Mammary epithelial cell (primary cell): ENCODE measurements at places on chromosomes 1 and 21.

GRCh38 chr1:186987065-186987464, 158.3 kb downstream of the PLA2G4A start:
- DNase-seq, result no peak

DNA sequence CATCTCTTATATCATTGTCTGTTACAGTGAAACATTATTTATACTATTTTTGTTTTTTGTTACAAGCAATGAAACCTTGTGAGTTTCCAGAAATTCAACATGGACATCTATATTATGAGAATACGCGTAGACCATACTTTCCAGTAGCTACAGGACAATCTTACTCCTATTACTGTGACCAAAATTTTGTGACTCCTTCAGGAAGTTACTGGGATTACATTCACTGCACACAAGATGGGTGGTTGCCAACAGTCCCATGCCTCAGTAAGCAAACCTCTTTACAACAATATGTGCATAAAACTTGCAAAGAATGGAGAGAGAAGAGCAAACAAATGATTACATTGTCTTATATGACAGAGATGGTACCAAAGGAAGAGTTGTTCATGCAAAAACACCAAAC, 22.4 kb downstream of the CFHR4 start:
- no peak for DNase-seq

DNA sequence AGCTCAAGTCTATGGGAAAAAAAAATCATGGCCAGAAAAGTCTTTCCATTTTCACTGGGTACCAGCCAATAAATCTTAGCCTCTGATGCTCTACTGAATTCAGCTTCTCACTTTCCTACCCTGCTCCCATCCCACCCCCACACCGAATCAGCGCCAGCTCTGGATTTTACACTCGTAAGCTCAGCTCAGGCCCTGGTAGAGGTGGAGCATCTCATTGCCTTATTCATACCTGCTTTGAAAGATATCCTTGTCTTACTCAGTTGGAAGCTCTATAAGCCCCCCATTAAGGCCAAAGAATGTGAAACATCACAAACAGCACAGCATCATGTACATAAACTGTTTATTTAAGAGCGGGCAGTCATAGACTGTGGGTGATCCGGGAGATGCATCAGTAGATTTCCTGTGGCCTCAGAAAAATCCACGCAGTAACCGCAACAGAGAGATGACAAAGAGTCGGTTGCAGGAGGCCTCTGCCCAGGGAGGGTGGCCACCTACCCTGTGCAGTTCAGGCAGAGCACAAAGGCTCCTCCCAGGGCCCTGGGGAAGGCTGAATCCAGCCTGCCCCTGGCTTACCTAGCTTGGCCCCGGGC, 36.4 kb upstream of the ETS2 start:
- no peak for DNase-seq

GRCh38 chr1:67213164-67213563, 46.9 kb downstream of the IL23R start:
- no peak for DNase-seq

DNA sequence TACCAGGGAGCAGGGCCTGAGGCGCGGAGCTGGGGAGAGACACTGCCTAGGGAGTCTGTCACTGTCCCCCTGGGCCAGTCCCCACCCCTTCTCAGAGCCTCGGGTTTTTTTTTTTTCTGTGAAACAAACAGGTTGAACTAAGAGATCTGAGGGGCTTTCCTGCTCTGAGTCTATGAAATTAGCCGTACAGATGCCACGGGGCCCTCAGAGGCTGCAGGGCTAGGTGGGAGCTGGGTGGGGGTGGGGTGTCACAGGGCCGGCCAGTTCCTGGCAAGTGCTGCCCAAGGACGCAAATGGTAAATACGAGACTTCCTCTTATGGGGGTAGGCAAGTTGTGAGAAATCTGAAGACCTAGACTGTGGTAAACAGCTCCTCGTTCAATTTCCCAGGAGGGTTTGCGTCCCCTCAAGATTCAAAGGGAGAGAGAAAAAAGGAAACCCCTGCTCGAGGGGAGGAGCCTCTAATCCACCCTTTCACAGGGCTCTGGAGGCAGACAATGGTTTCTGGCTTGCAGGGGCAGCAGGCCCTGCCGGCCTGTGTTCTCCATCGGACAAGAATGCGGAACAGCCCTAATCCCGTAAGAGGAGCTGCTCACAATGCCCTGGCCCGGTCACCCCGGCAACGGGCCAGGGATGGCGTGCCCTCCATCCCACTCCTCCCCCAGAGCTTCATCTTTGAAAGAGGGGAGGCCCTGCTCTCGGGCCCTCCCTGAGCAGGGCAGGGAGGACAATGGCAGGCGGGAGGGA, 7.8 kb downstream of the NUAK2 start:
- no peak for DNase-seq

GRCh38 chr1:167880580-167881021, 33.3 kb downstream of the ADCY10 start:
- DNase-seq, result no peak

GRCh38 chr1:241608379-241609033, 31.7 kb downstream of the CHML start:
- DNase-seq, result peak; percentile 96

- DNase-seq, result no peak
These were observed 61.3 kb upstream of the GPR153 start for GRCh38 chr1:6322161-6322560.

DNA sequence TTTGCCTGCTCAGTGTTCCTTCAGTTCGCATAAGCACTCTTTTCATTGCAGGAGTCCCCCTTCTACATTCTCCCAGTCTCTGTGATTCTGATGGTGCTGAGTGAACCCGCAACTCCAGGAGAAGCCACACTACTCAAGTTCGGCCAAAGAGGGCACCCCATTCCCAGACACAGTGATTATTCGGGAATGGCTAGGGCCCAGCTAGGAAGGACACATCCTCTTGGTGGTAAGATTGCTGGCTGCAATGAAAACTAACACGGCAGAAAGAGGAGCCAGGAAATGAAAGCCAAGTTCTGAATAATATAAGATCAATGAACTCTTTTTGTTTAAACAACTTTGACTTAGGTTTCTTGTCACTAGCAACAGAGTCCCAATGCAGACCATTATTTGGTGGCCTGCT, 14.9 kb downstream of the CREG1 start:
- no peak for DNase-seq

- DNase-seq, result no peak
These were observed 21.8 kb upstream of the PLEKHO1 start for GRCh38 chr1:150127868-150128267.

DNA sequence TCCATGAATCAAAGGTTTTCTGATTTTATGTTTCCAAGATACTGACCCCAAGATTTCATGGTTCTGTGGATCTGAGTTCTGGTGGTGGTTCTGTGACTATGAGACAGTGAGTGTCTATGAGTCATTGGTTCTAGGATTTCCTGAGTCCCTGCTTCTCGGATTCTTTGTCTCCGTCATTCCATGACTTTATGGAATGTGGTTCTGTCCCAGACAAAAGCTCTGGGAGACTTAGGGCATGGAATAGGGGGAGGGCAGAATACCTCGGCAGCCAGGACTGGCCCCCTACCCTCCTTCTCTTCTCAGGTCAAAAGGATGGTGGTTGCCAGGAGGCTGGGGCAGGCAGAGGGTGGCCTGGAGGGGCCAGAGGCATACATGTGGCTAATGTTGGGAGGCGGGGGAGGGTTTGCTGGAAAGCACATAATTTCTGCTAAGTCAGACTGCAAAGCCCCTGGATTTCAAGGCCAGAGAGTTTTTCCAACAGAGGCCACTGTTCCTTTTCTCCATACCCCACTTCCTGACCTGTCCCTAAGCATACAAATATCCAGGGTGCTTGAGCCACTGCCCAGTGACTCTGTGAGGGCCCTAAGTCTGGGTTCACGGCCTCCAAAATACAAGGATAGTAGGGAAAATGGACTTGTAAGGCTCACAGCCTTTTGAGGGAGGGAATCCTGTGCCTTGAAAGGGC, 17.2 kb downstream of the CDCP2 start:
- no peak for DNase-seq

- DNase-seq, result no peak
These were observed 223.3 kb upstream of the GREM2 start for GRCh38 chr1:240835291-240835690.

GRCh38 chr1:44684525-44684924, 10.0 kb downstream of the ARMH1 start:
- DNase-seq, result no peak

DNA sequence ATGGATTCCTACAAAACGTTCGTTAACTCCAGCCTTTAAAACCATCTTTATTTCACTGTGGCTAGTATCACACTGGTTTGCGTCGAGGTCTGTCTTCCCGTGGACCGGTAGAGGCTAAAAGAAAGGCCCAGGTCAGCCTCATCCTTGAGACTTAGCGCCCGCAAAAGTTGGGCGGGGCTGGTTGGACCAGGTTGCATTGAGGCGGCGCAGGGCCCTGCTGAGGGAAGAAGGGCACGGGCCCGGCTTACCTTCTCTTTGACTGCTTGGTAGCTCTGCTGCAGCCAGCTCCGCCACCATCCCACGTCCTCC, 455 bp downstream of the BSDC1 start:
- no peak for DNase-seq

DNA sequence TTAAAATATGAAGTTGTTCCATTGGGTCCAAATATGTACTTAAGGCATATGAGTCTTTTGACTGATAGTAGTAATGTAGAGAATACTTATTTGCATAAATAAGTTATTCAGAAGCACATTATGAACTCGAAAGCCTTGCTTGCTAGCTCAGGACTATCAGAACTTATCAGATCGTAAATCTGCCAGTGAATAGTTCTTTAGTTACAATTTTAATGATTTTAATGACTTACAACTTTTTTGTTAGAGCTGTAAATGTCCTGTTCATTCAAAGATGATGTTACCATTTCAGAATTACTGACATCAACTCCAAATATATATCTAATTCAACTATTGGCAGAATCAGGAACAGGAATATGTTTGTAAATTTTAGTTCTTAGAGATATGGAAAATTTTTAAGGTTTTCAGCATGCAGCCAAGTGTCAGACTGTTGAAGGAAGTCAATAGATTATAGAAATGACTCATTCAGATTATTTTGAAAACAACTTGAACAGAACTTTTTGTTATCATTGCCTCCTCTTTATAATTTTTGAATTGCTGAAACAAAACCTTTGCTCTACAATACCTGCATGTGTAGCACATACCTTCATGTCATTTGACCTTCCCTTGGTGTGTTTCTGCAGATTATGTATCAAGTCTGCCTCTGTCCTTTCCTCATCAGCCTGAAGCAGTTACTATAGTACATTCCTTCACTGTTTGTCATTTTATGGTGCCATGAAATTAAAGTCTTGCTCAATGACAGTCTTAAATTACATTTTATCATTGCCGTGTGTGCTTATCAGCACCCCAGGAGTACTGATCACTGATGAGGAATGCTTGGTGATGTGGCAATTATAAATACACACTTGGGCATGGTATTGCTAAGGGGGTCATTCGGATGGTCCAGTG, 44.9 kb downstream of the LRRC8D start:
- peak; percentile 69 for DNase-seq

DNA sequence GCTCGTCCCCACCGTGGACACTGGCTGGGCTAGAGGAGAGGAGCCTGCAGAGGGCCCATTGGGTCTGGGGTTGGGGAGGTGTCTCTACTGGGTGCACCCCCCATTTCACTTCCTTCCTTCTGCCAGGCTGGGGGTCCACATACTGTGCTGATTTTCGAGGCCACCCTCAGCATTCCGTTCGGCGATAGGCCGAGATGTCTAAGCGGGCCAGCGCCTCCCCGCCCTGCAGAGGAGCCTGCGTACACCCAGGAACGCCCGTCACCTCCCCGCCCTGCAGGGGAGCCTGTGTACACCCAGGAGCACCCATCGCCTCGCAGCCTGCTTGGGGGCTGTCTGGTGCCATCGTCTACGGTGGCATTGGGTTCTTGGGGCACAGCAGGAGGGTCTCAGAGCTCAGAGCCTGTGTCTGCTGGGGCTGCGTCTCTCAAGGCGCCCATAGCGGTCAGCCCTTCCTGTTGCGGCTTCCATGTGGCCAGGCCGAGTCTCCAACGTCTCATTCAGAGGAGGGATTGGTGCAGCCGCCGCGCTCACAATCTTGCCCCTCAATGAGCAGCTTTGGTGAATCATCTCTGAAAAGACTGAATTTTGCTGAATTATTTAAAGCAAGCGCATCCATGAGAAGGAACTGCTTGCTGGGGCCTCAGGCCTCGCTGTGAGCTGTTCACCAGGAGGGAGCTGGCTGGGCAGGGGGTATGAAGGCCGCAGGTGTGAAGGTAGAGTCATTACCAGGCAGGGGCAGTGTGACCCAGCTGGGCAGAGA, 30.7 kb upstream of the AGPAT3 start:
- no peak for DNase-seq

- DNase-seq, result peak; percentile 71
These were observed 742 bp downstream of the ARTN start for GRCh38 chr1:43934101-43934985.

DNA sequence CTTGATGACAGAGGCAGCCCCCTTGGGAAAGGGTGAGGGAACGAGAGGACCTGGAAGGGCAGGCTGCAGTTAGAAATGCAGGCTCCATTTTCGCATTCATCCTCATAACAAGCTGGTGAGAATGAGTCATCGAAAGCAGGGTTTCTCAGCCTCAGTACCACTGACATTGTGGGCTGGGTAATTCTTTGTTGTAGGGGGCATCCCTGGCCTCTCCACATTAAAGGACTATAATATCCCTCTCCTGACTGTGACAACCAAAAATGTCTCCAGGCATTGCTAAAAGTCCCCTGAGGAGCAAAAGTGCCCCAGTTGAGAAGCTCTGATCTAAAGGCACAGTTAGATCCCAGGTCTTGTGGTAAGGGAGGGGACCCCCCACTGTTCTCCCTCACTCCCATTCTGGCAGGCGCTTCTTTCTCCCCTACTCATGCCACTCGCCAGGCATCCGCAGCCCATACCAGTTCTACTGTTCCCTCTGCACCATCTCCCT, 20.4 kb downstream of the KCNN3 start:
- no peak for DNase-seq

GRCh38 chr1:29394521-29395225, 158.4 kb downstream of the PTPRU start:
- no peak for DNase-seq

DNA sequence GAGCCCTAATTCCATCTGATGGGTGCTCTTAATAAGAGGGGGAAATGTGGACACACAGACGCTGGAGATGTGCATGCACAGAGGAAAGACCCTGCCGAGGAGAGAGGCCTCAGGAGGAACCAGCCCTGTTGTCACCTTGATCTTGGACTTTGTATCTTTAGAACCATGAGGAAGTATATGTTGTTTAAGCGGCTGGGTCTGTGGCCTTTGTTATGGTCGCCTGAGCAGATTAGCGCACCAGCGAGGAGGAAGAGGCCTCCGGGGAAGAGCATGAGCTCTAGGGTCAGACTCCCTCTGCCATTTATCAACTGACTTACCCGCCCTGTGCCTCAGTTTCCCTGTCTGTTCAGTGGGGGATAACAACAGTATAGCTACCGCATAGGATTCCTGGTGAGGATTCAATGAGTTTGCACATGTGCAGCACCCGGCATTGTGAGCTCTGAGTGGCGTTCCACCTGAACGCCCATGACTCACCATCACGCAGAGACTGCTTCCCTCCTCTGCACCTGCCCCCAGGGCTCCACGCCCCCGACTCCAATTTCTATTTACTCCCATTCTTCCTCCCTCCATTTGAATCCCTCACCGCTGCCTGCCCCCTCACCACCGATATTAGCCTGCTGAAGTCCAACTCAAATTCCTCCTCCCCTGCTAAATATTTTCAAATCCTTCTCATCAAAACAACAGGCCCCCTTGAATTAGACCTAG, 67.2 kb downstream of the ATP5PO start:
- DNase-seq, result peak; percentile 13
